Left cardiac atrium (tissue), 4 donors: ENCODE measurements at places on chromosomes 2 and 18.

- no peak for DNase-seq
These were observed 866 bp upstream of the SF3B6 start for GRCh38 chr2:24076849-24077534.

DNA sequence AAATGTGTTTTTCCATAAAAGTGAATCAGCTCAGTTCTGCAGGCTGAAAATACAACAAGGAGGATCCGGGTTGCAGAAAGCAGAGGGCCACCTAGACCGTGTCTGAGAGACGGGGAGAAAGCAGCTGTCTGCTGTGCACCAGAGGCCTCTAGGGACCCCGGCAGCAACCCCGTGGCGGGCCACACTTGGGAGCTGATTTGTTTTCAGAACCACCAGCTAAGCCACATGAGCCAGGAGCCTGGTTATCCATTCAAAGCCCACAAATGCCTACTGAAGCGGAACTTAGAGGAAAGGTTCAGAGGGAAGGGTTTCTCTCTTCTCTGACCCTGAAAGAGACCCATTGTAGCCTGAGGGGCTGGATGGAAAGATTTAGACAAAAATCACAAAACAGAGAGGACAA lies 28.4 kb upstream of the ID2 start:
- no peak for DNase-seq

DNA sequence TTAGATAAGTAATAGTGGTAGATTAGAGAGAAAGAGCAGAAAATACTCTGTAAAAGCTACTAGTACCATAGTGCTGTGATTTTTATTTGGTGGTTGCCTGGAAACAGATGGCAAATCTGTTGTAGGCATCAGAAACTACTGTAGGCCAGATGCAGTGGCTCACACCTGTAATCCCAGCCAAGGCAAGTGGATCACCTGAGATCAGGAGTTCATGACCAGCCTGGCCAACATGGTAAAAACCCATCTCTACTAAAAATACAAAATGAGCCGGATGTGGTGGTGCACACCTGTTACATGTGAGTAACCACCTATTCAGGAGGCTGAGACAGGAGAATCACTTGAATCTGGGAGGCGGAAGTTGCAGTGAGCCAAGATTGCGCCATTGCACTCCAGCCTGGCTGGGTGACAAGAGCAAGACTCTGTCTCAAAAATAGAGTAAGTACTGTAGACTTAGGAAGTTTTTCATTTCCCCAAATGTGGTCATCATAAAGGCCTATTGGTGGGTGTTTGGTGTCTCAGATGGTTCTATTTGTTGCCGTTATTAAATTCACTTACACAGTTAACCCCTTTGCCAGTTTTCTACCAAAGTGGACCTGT lies 79.6 kb downstream of the SPTBN1 start:
- peak; percentile 37 for DNase-seq

DNA sequence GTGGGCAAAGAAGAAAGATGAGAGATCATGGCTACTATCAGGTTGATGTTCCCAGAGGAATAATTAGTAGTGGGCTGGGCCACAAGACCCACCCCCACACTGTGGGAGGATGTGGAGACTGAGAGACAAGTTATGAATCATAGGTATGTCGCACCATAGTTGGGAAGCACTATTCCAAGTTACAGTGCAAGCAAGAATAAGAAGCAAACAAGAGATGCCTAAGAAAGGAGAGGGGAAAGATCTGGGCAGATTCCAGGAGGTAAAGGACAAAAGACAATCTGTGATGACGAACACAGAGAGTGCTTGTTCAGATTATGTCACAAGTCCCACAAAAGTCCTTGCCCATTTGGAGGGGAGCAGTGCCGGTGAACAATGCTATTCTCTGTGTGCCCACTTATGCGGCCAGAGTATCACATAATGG lies 56.6 kb downstream of the FAM228A start:
- DNase-seq, result no peak

DNA sequence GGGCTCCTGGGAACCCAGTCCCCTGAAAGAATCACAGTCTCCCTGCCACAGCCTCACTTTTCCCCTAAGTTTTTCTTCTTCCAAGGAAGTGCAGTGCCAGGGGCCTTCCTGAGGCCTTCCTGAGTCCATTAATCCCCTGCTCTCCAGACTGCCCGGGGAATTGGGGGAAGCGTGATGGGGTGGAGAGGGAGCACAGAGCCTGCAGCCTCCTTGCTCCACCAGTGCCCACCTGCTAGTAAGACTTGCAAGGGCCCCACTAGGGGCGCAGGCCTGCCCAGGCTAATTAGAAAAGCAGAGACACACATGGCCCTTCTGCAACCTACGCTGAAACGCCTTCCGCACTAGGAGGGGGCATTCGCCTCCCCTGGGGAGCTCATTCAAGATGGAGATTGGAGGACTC lies 110.6 kb downstream of the MRO start:
- DNase-seq, result no peak

- no peak for DNase-seq
These were observed 458.1 kb upstream of the RAB12 start for GRCh38 chr18:8151181-8151580.

- no peak for DNase-seq
These were observed 780.0 kb downstream of the CNTNAP5 start for GRCh38 chr2:124805060-124805459.

GRCh38 chr2:235934774-235935484 lies 233.3 kb downstream of the GBX2 start:
- DNase-seq, result no peak

DNA sequence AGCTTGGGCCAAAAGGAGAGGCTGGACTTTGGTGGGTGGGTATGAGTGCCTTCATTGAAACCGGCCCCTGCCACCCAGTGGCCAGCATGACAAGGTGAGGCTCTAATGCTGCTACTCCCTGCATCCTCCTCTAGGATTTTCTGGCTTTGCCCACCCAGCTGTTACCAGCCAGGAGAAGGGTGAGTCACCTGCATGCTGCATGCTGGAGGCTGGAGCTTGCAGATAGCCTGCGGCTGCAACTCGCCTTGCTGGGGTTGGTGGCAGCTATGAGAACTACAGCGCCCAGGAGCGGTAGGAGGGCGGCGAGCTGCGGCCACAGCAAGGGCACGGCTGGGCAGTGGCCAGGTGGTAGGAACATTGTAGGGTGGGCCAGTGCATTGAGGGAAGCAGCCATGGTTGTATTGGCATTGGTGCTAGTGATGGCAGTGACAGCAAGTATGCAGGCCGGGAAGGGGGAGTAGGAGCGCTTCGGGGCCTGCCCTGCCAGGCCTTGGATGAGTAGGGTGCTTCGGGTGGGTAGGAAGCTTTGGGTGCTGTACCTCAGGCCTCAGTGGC lies 75.4 kb upstream of the SLC35G4 start:
- DNase-seq, result no peak
